ENCODE measurements at places on chromosomes 1 and 21.
A peak's percentile ranks its signal among the peaks of the same experiment; 100 is the strongest.

GRCh38 chr1:40090652-40091355 lies 6.2 kb downstream of the PPT1 start:
- DNase-seq, result no peak

DNA sequence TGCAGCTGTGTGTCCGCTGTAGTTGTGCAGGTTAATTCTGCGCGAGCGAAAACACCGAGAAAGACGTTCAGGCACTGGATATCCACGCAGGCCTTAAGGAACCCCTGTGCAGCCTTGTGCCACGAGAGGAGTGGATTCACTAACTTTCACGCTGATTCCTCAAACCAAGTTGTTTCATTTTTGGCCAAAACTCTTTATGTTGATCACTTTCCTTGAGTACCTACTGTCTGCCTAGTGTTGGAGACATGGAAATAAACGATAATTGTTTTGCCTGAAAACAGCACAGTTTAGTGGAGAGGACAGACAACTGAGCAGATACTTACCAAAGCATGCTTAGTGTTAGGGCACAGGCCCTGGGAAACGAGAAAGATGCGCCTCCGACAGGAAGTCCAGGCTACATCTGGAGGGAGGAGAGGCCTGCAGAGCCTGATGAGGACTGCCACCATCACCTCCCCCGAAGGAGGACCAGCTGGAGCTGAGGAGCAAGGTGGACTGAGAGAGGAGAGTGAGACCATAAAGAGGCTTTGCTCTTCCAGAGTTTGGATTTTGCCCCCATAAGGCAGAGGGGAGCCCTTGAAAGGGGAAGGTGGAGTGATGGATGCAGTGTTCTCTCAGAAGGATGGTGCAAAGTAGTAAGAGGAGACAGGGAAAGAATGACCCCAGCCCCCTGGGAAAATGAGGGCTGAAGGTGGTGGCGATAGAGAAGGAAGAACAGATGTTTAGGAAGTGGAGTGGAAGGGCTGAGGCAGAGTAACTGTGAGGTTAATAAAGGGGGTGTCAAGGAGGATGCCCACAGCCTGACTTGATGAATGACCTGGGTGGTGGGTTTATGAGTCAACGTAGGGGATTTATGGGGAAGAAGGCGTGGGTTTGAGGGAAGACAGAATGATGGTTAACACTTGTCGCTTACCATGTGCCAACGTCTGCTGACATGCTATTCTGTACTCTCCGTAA lies 956 bp upstream of the SCAF4 start:
- peak; percentile 60 for DNase-seq

- DNase-seq, result no peak
Measured at GRCh38 chr1:215911406-215911968, 344.4 kb downstream of the KCTD3 start.

GRCh38 chr1:205049479-205049878 lies 6.5 kb downstream of the CNTN2 start:
- no peak for DNase-seq

DNA sequence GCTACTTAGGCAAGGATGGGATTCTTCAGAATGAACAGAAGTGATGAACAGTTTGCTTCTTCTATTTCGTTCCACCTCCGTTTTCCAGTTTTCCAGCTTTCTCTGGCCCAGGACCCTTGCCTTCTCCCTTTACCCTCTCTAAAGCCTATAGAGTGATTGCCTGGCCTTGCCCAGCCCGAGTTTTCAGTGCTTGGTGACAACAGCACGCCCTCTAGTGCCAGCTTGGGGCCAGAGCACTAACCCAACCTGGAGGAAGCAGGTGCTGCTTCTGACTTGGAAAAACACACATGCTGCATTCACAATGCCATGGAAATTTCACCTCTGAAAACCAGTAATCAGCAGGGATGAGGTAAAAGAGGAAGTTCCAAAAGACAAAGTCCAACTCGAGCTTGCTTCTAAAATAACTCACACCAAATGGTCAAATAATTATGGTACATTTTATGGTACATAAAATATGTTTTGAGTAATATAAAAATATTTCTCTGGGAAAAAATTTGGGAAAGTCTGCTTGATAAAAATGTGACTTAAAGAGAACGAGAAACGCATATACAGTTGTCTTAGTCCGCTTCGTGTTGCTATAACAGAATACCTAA lies 26.1 kb downstream of the UBE2T start:
- peak; percentile 86 for DNase-seq

GRCh38 chr1:206971029-206971655 lies 882 bp upstream of the FCAMR start:
- no peak for DNase-seq

GRCh38 chr1:21293537-21294265 lies 3.4 kb upstream of the ECE1 start:
- DNase-seq, result no peak

DNA sequence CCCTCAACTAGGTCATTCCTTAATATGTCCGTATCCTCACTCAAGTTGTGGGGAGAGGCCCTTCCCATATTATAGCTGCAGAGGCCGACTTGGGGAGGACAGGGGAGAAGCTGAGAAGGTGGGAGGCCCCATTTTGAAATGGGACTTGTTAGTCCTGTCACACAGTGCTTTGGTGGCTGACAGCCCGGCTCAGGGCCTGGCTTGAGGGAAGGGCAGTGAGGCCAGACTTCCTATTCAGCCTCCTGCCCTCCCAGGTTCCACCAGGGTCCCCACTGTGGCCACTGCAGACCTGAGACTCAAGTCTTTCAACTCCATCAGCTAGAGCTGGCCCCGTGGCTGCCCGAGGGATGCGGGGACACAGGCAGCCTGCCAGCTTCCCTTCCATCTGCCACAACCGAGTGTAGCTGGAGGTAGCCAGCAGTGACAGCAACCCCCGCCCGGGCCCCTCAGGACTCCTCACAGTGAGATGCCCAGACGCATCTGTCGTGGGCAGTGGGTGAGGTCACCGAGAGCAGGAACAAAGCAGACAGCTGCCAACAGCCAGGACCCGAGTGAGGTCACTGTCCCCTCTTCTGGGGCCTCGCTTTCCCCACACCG lies 36.9 kb downstream of the SIM2 start:
- DNase-seq, result no peak

DNA sequence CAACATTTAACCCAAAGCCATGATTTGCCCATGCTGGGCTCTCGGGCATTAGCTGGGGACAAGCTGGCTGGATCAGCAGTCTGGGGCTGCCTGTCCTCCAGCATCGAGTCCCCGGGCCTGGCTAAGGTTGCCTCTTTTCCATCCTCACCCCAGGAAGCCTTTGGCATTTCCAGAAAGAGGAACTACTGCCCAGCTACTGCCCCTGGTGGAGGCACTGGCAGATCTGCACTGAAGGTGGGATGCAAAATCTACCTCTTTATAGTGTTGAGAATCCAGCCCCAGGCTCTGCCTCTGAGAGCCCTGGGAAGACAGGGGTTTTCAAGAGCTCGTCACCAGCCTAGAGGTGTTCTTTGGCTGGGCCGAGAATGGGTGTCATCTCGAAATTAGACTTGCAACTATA lies 635.9 kb downstream of the MATN1 start:
- peak; percentile 38 for DNase-seq

DNA sequence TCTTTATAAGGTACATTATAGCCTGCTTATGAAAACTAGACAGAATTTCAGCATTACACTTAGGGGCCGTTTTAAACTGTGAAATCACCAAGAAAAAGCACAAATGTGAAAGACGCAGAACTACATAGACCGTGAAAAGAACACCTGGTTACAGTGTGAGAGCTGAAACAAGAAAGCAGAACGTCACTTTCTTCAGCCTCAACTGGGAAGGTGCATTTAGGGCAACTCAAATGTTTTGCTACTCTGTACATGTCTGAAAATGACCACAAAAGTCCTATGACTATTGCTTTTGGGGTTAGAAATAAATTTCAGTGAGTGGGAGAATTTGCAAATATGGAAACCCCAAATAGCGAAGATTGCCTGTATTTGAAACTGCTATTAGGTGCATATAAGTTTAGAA lies 268.7 kb downstream of the OLFM3 start:
- DNase-seq, result no peak

DNA sequence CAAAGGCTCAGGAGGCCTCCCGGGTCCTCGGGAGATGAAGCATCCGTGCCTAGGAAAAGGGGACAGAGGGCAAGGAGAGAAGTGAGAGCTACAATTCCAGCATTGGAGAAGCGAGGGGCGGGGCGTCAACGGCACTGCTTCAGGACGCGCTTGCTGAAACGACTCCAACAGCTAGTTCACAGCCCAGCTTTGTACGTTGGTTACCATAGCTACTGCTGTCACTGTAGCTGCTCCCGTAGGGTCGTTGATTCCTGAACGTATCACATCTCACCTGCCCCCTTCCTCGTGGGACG lies 63.1 kb downstream of the TOR1AIP2 start:
- no peak for DNase-seq

- DNase-seq, result no peak
Measured at GRCh38 chr1:14098294-14098913, 398.4 kb downstream of the PRDM2 start.

DNA sequence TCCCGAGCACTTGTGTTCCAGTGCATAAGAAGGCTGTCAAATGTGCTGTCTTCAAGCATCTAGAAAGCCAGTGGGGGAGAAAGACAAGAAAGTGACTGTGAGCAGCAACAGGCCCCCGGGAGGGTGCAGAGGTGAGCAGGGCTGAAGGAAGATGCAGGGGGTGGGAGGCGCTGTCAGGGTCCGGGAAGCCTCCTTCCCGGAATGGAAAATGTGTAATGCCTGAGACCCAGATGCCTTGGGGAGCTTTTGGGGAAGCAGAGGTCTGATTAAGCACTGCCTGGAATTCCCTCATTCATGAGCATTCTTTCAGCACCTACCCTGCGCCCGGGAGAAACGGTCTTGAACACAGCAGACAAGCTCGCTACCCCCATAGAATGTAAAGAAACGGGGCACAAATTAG lies 1.3 kb downstream of the NPHP4 start:
- no peak for DNase-seq

GRCh38 chr1:7456722-7457082 lies 314.4 kb upstream of the VAMP3 start:
- DNase-seq, result no peak

DNA sequence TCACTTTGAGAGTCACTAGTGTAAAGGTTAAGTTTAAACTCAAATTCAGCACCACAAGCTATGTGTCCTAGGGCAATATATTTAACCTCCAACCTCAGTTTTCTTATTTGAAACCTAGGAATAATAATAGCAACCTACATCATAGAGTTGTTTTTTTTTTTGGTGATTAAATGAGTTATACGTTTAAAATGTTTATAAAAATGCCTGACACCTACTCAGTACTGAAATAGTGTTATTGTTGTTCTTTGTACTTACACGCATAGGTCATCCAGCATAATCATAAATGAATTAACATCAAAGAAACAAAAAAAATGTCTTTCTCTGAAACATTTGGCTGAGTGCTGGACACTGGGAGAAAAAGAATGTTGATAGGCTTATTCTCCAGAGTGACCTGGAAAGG lies 266.8 kb upstream of the PRMT6 start:
- DNase-seq, result no peak

DNA sequence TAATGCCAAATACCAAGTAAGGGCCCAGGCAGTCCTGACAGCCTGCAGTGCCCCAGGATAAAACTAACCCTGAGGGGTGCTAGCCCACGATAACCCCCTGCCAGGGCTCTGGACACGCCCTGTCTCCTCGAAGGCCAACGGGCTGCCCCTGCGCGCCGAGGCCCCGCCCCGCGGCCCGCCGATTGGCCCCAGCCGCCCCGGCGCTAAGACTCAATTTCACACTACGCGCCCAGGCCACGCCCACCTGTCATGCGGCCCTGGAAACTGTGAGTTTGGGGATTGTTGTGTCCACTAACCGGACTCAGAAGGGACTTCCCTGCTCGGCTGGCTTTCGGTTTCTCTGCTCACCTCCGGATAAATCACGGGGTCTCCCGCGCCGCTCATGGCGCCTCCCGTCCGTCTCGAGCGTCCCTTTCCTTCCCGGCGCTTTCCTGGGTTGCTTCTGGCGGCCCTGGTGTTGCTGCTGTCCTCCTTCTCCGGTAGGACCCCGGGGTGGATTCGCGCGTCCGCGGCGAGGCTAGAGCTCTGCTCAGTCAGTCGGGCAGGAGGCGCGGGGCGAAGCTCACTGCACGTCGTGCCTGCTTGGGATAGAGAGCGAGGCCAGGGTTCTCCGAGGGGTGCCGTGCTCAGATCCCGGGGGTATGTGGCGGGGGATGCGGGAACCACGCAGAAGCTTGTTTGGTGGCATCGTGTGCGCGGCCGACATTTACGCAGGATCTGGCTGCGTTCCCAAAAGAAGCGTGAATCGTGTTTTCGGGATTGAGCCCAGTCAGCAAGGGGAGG lies at the start of gene CR1L:
Gene CR1L (plus strand): TSS at position 282 of the 783 bp plus-strand sequence. CDS start 101 bp downstream, at position 383.
- peak; percentile 90 for DNase-seq

DNA sequence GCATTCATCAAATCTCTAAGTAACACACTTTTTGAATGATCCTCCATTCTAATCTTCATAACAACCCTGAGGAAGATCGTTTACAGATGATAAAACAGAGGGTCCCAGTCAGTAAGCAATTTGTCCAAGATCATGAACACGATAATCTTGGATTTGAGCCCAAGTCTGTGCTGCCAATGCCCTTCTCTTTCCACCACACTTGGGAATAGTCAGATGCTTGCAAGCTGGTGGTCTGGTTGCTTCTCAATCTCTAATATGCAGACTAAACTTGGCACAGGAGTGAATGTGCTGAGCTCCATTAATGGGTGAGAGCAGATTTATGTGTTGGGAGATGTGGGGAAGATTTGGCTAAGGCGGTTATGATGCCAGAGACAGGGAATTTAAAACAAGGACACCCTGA lies 430.6 kb upstream of the DAB1 start:
- no peak for DNase-seq

DNA sequence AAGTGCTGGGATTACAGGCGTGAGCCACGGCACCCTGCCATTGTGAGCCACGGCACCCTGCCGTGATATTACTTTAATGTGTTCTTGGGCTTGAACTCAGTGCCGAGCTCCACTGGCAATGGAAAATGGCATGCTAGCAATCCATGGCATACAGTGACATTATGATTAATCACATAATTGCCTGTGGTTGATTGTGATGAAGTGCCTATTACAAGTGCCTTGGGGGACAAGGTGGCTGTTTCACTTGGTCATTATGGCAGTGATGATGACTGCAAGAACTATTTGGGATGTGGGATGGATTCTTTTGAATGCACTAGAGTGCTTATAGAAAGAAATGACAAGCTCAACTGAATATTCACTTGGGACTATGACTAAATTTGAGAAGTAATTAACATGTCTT lies 22.3 kb upstream of the HPCAL4 start:
- DNase-seq, result no peak

Measured in hematopoietic multipotent progenitor cell treated with erythropoietin and hydrocortisone succinate and interleukin-3 and kit ligand, for 6 days (in vitro differentiated cells).